ENCODE measurements at places on chromosomes 3 and 15.

GRCh38 chr15:38320181-38320580 lies 67.5 kb downstream of the SPRED1 start:
- no peak for DNase-seq

GRCh38 chr15:57752436-57752835 lies 45.9 kb downstream of the POLR2M start:
- DNase-seq: no peak

GRCh38 chr3:65762235-65762580 lies 276.5 kb downstream of the MAGI1 start:
- DNase-seq: no peak

DNA sequence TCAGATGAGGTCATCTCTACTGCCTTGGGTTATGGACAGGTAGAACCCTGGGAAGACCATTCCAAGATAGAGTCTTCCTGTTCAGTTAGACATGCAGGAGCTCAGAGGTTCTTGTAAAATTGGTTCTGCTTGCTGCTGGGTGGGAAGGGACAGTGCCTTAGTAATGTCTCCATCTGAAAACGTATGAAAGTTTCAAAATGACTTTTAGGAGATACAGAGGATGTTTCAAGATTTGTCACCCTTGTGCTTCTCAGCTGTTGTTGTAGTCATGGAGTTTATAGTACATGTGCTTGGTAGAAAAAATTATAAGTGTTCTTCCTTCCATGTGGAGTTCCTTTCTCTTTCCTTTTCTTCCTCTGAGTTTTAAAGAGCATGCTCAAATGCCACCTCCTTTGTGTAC lies 885.2 kb upstream of the CFAP20DC start:
- no peak for DNase-seq

DNA sequence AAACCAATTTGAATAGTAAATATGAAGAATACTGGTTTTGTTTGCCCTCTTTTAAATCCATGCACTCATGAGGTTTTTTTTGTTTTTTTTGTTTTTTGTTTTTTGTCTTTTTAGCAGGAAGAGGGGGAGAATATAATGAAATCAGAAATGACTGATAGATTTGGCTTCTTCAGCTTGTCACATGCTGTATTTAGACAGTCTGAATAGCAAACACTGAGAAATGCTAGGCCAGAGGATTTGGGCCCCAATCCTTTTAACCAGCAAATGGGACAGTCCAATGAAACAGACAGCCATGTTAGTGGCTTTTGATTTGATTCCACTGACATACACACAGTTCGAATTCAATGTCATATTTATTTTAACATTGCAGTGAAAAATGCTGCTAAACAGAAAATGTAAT lies 14.2 kb upstream of the CEP152 start:
- DNase-seq: no peak

DNA sequence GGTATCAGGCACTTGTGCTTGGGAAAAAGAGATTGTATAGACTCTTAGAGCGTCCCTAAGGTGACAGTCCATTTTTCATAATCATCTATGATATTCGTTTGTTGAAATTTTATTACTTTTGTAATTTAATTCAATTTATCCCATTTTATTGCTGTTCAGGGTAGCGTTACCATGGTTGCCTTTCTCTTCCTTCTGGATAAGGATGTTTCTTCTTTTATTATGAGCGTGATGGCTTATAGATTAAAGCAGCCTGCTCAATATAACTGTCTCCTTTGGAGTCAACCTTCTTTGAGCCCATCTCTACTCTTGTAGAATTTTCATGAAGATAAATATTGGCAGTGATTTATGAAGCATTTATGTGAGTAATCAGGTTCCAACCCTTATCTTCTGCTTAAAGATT lies 182.0 kb downstream of the LRTM1 start:
- no peak for DNase-seq

- DNase-seq: no peak
These were observed 199.1 kb upstream of the ZPLD1 start for GRCh38 chr3:102235679-102236078.

GRCh38 chr15:26438718-26439117 lies 334.1 kb downstream of the GABRB3 start:
- no peak for DNase-seq

DNA sequence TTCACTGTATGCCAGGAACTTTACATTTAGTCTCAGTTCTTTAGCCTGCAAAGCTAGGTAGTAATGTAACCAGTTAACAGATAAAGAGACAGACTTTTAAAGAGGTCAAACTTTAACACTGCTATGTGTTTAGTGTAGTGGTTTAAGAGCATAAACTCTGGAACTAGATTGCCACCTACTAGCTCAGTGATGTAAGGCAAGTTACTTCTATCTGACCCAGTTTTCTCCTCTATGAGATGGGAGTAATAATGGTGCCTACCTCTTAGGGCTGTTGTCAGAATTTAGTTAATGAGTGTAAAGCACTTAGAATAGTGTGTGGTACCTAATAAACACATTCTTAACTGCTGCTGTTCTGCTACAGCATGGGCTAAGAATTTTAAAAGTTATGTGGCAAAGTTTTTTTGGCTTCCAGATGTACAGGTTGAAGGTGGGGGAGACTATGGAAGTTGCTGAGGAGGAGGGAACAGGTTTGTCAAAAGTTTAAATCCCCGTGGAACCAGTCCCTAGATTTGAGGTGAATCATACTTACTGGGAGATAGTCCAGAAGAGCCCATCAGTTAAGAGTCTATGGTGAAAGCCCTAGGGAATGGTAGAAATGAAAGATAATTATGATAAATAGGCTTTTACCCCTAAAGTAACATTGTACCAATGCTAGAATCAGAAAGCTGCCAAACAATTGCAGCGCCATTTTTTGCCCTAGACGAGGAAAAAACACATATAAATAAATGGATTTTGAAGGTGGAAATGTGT lies 13.9 kb downstream of the TSC22D2 start:
- DNase-seq: no peak

DNA sequence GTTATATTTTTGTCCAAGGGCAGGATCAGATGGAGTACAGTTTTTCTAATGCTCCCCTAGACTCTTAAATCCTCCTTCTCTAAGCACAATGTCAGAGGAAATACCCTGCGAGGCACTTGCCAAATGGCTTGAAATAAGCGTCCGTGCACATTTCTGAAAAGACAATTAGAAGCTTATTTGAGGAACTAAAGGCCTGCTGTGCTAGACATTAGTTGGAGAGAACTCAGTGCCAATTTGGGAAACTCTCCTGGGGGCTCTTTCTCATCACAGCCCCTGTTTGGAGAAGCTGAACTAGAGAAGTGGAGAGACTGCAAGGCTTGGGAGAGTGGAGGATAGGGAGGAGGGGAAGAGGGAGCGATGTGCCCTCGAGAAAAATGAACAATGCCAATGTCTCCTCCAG lies 247.6 kb upstream of the C2CD4B start:
- no peak for DNase-seq

GRCh38 chr3:51306093-51306492 lies 79.0 kb upstream of the MANF start:
- no peak for DNase-seq

DNA sequence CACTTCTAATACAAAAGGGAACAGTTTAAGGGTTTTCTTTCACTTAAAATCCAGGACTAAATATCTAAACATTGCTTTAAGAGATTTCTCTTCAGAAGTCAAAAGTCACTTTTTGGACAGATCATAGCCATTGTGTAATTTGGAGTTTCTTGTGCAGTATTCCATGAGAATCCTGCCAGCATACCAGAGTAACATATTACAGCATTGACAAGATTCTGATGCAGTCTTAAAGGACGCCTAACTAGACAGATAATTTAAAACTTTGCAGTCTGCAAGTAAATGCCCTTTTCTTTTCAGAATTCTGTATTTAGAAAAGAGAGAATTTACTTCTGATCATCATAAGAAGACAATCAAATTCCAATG lies 17.5 kb upstream of the IGSF10 start:
- no peak for DNase-seq

DNA sequence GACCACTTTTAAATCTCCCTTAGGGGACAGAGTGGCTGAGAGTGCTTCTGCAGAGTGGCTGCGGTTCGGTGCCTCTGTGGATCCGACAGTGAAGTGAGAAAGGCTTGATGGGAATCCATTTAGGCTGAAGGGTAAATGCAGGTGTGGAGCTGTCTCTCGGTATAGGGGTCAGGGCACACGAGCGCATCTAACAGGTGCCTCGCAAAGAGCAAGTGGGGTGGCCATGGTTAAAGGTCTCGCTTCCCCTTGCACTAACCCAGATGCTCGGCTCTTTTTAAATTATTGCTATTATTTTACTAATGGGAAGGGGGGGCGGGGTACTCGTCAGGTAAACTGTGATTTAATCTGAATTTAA lies 598 bp upstream of the GJD2 start:
- DNase-seq: no peak

DNA sequence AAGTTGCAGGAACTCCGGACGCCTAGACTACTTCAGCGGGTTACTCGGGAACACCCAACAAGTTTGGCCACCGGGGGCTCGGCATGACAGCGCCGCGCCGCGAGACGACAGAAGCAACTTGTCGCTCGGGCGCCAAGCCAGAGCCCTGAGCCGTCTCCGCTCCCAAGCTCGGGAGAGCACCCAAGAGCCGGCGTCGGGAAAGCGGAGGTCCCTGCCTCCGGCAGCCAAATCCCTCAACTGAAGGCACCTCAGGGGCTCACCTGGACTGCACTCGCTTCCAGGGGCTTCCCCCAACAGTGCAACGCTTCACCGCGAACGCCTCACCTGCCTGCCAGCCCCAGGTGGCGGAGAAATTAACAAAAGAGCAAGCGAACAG lies 640 bp downstream of the MB21D2 start:
- peak; percentile 52 for DNase-seq

DNA sequence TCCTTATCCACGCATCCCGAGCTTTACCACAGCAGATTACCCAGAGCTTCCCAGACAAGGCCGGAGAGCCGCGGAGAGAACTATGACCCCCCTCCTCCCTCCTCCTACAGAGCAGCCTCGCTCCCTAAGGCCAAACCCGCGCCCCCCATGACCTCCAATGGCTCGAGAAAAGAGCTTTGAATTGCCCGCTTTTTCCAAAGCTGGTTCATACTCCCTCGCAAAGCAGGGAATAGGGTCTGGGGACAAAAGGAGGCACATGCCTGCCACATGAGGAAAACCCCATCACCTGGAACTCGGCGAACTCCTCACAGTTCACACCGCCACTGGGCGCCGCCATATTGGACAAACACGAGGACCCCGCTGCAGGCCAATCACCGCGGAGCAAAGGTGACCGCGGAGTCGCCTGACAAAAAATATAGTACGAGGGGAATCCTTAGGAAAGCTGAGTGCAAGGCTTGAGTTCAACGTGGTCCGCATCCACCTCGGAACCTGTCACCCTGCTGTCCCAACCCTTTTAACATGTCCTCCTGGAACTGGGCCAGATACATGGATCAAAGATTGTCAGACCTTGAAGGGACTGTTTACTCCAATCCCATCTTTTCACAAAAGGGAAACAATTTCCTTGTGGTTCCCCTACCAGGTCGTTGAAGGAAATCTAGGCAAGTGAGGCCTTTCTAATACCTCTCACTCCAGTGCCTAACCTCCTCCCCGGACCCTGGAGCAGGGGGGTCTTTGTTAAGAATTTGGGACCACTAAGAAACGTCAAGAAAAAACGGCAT lies at the start of gene MIX23:
Gene MIX23 (minus strand): TSS at position 344 of the 779 bp plus-strand sequence. CDS start 7 bp downstream, at position 337.
- DNase-seq: peak; percentile 68

GRCh38 chr3:99114565-99115291 lies 213.2 kb upstream of the DCBLD2 start:
- DNase-seq: no peak

DNA sequence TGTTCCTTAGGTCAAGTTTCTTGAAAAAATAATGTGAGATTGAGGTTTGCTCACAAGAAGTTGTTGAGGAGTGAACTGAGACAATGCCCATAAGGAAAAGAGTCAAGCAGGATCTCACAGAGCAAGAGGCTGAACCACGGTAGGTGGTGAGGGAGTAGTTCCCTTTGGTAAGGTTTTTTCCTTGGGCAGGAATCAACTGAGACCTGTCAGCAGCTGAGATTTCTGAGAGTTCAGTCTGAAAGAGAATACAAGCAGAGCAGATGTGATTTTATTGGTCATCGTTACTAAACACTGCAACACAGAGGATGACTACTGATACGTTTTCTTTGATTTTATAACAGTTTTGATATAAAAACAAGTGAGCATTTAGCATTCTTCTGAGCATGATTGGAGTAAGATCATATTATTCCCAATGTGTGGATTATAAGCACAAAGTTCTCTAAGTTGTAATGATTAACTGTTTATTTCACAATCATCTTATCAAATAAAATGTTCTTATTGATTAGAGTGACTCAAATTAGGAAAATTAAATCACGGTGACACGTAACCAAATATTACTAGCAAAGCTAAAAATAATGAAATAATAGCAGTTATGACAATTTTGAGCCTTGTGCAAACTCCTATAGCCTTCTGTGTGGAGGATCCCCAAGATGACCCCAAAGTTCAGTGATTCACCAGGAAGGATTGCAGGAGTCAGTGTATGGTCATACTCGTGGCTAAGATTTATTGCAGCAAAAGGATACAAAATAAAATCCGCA lies 346.2 kb upstream of the ZNF717 start:
- no peak for DNase-seq

- no peak for DNase-seq
These were observed 87.7 kb upstream of the ALDH1L1 start for GRCh38 chr3:126267976-126268615.

DNA sequence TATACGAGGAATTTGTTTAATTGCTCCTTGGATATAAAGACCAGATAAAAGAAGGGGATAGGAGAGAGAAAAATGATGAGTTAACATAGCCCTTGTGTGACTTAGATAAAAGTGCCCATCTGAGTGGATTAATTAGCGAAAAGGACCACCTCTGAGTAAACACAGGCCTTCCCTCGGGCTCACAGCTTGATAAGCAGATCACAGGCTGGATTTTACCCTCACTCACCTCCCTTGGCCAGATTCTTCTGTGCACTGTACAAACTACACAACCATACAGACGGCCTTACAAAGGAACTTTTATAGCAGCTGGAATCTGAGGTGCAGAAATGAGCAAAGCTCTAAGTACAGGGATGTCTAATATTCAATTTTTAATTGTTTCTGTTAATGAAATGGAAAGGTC lies 112.4 kb upstream of the STT3B start:
- no peak for DNase-seq

GRCh38 chr15:67039384-67040075 lies 25.9 kb upstream of the SMAD3 start:
- DNase-seq: no peak

- no peak for DNase-seq
These were observed 153.7 kb upstream of the ABI3BP start for GRCh38 chr3:101146946-101147345.

GRCh38 chr15:74892313-74892712 lies 2.5 kb downstream of the MPI start:
- DNase-seq: no peak

DNA sequence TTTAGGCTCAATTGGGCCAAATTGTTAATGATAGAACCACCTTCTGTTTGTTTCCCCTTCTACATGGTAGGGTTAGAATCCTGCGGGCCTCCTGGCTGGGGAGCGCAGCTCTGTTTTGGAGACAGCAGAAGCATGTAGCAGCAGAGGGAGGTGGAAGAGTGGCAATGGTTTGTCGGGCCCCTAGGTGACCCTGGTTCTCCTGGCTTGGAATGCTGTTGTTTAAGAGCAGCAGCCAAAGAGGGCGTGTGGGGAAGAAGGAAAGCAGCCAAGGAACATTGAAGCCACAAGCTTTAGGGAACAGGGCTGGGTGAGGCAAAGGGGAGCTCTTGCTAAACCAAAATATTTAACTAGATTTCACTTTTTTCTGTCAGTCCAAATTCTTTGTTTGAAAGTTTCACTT lies 213.7 kb upstream of the NR2E3 start:
- DNase-seq: no peak

Measured in NCI-H187 (cell line).